ENCODE measurements at places on chromosomes 11 and 22.
A peak's percentile ranks its signal among the peaks of the same experiment; 100 is the strongest.

- no peak for DNase-seq
Measured at GRCh38 chr11:12125609-12126149, 15.3 kb downstream of the MICAL2 start.

DNA sequence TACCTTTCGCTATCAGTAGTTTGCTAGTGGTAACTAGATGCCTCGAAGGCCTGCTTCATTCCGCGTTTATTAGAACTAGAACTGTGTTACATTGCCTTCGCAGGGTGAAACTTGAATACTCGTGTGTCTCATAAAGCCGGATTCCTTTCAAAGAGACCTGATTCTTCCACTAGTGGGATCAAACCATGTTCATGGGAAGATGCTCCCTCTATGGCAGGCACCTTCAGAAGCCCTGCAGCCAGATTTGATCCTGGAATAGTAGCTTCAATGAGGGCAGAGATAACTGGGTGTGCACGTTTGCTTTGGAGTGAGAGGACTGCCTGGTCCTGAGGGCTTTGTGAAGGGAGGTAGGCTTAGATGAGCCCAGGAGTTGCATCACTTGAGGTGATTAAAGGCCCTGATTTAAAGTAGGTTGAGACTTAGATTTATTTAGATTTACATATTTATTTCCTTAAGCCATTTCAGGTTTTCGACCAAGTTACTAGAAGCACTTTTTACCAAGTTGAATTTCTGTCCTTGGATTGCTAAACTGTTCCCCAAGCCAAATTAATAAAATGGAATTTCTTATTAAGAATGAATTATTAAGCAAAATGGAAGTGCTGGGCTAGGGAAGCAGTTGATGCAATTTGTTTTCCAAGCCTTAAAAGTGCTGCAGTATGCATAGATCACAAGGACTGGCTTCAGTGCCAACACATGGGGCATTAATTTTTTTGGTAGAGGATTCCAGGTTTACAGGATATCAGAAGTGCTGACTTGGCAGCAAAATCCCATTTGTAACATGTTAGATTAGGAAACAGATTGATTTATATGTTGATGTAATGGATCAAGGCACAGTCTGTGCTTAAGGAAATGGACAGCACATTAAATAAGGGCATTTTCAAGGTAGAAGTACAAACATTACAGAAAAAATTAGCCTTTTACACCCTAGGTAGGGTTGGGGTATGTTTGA, 32.9 kb downstream of the APLP2 start:
- DNase-seq, result no peak

GRCh38 chr22:18028817-18029527, 4.6 kb upstream of the MICAL3 start:
- no peak for DNase-seq

DNA sequence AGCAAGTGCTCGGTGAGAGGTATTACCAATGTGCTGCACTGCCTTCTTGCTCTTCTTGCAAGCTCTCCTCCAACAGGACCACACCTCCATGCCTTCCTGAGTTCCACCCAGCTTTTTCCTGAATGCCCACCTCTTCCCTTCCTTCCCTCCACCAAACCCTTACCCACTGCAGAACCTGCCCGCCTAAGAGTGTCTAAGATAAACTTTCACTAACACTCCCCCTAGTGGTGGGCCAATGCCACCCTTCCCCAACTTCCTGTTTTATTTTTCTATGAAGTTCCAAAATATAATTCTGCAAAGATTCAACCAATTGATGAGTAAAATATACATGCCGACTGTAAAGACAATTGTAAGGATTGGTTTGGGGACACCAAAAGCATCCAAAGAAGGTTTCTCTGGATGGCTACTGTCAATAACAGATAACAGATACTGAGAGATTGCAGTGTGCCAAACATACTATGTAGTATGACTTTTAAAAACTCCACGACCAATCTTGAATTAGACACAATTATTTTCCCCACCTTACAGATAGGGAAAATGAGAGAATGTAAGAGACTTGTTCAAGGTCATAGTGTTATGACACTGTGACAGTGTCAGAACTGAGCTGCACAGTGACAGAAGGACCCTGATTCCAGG, 38.6 kb upstream of the BMAL1 start:
- DNase-seq, result peak; percentile 28

- DNase-seq, result peak; percentile 57
Measured at GRCh38 chr11:66081505-66081904, 11.4 kb downstream of the PACS1 start.

DNA sequence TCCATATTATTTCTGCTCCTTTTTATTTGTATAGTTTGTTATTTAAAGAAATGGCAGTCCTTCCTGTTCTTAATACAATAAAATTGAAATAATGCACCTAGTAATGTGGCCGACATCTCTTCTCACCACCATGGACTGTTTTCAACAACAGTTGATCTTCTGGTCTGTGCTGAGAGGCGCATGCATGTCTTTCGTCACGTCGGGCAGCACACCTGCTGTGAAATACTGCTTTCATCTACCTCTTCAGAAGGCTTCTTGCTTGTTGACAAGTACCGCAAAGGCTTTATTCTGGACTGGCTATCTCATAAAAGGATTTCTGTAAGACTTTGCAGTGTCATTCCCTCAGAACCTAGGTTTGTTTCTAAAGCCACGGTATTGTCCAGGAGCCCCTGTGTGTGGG, 13.9 kb upstream of the MYO18B start:
- no peak for DNase-seq

DNA sequence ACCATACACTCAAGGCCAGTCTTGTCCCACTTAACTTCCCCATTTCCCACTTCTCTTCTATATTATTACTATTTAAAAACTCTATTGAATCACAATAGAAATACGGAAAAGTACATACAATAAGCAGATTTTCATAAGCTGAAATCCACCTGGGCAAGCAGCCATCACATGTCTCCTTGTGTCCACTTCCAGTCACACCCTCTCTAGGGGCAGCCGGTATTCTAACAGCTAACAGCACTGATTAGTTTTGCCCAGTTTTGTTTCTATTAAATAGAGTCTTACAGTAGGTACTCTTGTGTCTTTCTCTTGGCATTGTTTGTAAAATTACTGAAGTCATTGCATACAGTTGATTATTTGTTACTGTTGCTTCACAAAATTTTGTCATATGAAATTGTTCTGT, 37.8 kb downstream of the PPP6R3 start:
- DNase-seq, result no peak

GRCh38 chr22:49826603-49827270, 936 bp downstream of the BRD1 start:
- no peak for DNase-seq

DNA sequence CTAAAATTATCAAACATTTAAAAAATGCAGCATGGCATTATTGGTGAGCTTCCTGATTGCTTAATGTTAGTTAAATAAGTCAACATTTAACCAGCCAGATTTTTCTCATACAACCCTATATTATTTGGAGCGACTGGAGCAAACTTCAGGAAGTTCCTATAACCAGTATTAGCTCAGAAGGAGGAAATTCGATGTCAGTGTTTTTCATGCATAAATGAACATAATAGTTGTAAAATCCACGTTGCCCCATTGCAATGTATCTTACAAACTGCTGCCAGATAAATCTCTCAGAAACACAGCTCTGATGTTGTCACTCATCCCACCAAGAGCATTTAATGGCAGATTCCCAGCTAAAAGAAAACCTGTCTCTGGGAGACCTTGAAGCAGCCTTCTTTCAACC, 278.5 kb downstream of the CASP12 start:
- no peak for DNase-seq

DNA sequence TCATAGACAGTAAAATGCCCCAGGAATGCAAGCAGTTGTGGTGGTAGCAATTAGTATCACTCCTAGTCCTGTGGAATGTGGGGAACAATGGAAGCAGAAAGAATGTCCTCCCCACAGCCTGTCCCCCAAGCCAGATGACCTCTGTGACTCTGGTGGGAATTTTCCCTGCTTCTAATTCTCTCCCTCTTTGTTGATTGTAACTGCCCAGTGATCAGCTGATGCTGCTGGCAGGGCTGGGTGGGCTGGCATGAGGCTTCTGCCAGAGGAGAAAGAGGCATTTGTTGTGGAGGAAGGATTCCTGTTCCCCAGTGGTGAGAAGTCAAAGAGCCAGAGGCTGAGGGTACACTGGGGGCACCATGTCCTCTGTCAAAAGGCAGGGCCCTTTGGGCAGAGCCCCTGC, 116.7 kb upstream of the NCAM1 start:
- no peak for DNase-seq

DNA sequence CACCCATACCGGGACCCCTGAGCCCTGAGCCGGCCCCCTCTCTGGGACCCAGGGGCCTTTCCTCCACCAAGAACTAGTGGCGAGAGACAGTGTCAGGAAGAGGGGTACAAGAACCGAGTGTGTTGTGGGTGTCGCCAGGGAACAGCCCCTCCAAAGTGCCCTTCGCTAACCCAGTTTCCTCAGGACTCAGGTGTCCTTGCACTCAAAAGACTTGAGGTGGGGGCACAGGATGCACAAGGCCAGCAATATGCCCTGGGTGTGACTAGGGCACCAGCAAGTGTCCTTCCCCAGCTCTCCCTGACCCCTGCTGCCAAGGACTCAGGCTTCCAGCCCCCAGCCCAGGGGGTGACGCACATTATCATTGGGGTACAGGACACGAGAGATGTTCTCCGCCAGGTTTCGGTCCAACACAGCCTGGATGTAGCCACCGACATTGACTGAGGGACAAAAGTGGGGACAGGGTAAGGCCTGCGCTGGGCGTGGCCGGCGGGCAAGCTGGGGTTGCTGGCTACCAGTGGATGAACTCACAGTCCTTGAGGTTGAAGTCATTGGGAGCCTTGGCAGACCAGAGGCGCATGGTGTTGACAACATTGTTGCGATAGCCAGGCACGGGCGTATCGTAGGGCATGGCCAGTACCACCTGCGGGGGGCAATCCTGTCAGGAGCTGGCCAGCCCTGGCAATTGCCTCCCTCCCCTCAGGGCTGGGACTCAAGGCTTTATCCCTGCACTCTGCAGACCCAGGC, 4.7 kb downstream of the PYGM start:
- no peak for DNase-seq

GRCh38 chr11:27296497-27296896, 66.5 kb downstream of the CCDC34 start:
- no peak for DNase-seq

GRCh38 chr11:129943036-129943435, 47.7 kb upstream of the NFRKB start:
- no peak for DNase-seq

- no peak for DNase-seq
Measured at GRCh38 chr22:19757140-19757984, 3.2 kb upstream of the TBX1 start.

DNA sequence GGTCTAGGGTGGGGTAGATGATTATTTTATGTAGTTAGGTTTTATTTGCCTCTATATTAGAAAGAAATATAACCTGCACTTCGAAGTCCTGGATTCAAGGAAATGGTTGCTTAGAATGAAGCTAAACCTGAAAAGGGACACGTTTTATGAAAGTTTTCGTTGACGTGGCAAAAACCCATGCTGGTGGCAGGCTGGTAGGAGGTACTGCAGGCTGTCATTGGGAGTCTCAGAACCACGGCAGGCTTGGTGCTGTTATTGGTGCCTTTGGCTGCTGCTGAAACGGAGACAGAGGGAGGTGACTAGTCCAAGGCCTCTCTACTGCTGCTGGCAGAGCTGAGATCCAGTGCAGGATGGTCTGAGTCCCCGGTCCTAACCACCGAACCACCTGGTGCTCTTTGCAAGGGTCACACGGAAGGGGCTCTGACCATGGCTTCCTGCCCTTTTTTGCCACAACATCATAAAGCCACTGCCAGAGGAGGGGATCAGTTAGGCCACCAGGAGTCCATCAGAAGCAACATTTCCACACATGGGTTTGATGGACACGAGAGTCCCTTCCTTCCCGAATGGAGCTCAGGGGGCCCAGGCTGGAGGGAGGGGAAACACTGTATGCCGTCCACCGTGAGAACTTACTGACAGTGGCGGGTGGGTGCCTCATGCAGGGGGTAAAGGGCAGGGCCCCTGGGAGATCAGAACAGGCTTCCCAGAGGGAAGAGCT, 13.4 kb downstream of the CSF2RB start:
- DNase-seq, result no peak

GRCh38 chr11:28495333-28495732, 387.1 kb downstream of the METTL15 start:
- DNase-seq, result no peak

GRCh38 chr22:46777609-46777970, 15.1 kb downstream of the TBC1D22A start:
- DNase-seq, result no peak
